COR-L47 (cell line): ENCODE measurements at places on chromosomes 1 and 21.
A peak's percentile ranks its signal among the peaks of the same experiment; 100 is the strongest.

- no peak for DNase-seq
These were observed 78.1 kb downstream of the CD34 start for GRCh38 chr1:207832796-207833195.

GRCh38 chr1:67273591-67273990, 34.1 kb upstream of the IL12RB2 start:
- no peak for DNase-seq

GRCh38 chr1:178603926-178604325, 91.0 kb downstream of the TEX35 start:
- DNase-seq: no peak

DNA sequence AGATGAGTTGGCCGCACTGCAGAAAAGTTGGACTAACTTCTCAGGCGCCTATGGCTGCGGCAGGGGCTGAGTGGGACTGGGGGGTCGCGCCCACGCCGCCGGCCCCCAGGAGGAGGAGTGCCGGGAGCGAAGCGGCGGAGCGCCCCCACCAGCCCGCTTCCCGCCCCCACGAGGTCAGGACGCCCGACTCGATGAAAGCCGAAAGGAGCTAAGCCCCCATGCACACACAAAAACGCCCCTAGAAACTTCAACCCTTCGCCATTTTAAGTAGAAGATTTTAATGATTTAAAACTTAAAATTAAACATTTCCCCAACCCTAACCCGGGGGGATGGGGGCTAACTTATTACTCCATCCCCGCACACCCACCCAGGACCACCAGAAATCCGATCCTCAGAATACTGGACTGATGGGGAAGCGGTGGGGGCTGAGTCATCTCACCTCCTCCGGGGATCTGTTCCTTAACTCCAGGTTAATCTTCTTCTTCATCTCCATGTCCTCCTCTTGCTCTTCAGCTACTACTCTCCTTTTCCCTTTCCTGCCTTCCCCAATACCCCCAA, 539 bp downstream of the ANP32E start:
- DNase-seq: no peak

- no peak for DNase-seq
These were observed 415.8 kb downstream of the SETD4 start for GRCh38 chr21:35644523-35644922.

DNA sequence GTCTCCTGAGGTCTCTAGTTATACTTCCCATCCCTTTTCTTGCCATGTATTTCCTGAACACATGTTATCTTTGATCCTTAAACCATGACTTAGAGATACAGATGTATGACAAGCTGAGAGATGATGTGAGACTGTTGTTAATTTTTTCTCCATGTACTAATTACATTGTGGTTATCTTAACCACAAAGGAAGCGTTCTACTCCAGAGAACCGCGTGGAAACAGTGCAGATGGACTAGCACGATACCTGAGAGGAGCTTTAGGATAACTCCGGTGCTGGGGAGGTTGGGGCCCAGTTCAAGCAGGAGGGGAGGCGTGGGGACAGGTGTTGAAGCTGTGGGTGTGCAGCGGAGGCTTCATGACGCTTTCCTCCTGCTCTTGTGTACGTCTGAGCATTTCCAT, 17.5 kb downstream of the PDE9A start:
- DNase-seq: no peak

DNA sequence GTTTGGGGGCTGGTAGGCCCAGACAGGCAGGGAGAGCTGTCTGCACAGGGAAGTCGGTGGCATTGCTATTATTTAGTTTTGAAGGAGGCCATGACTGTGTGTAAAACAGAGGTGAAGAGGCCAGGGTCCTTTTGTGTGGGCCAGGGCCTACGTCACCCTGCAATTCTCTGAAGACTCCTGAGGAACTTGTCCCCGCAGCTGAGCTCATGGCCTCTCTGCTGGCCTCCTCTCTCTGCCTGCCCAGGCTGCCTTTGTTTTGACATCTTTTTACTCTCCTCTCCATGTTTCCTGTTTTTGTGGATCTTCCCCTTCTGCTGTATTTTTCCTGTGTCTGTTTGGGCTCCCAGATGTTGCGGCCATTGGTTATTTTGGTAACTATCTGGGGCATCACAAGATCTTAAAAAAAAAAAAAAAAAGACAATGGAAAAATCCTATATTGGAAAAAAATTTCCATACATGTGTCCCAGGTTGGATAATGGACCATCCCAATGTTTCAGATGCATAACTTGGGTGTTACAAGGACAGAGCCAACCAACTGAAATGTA, 280.7 kb downstream of the RPS6KC1 start:
- DNase-seq: no peak

- DNase-seq: peak; percentile 60
These were observed 79.5 kb downstream of the BEND5 start for GRCh38 chr1:48697066-48697707.

- peak; percentile 88 for DNase-seq
These were observed 9.9 kb downstream of the ANGPTL7 start for GRCh38 chr1:11198851-11199594.

DNA sequence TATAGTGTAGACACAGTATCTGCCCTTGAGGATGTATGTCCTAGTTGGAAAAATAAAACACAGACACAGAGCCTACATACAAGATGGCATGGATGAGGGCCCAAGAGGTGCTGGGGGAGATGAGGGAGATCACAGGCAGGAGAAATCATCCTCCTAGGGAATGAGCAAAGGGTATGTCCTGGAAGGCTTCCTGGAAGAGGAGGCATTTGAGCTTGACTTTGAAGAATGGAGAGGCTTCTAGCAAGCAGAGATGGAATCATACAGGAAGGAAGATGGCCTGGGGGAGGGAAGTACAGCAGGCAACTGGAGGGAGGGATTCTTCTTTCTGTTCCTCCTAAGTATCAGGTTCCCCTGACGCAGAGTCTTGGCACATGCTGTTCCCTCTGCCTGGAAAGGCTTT, 103.3 kb downstream of the LACTBL1 start:
- no peak for DNase-seq

- DNase-seq: no peak
These were observed 42.9 kb downstream of the TNNT2 start for GRCh38 chr1:201334325-201335173.

- no peak for DNase-seq
These were observed 33.7 kb upstream of the FBXO28 start for GRCh38 chr1:224080115-224080774.

GRCh38 chr1:201656311-201657032, 117.5 kb downstream of the NAV1 start:
- DNase-seq: peak; percentile 83

- DNase-seq: no peak
These were observed 193.7 kb downstream of the FOXD2 start for GRCh38 chr1:47631411-47631995.

DNA sequence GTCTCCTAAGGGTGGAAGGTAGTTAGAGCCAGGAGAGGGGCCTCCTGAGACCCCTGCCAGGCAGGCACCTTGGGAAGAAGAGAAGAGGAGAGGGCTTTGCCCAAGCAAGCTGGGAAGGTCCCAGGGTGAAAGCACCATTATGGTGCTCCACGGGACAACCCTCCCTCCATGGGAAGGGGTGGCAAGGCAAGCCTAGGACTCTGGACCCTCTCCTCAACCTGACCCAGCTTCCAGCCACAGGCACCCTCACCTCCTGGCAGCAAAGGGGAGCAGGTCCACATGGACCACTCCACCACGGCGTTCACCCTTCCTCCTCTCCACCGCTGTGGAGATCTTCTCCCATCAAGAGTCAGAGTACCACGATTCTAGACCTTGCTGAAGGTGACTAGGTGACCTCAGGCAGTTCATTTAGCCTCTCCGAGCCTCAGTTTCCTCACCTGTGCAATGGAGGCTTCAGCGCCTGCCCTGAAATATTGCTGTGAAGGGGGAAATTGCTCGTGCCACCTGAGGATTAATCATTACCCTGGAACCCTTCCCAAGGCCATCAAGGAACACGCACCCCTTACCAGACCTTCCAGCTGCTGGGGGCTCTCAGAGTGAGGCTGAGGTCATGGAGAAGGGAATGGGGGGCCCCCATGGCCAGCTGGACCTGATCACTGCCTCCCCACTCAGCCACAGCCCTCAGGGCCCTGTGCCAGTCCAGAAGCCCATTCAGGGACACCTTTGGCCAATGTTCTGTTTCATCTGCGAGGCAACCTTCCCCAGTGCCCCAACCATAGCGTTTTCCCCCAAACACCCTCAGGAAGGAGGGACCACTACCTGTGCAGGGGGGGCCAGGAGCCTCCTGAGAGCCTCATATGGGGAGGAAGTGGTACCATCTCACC, 1.6 kb downstream of the RAP1GAP start:
- DNase-seq: no peak

DNA sequence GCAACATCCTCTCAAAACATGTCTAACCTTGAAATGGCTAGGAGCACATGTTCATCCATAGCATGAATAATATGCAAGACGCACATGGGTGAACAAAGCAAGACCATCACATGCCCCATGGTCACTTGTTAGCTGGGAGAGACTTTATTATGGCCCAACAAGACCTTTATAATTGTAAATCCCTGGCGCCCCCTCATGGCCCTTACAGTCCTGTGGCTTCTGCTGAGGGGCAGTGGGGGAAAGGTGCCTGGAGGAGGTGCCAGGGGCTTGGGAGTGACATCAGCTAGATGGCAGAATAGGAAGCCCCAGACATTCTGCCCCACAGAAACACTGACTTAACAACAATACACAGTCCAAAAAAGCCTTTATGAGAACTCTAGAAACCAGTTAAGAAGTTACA, 51.7 kb downstream of the CSMD2 start:
- peak; percentile 64 for DNase-seq

- peak; percentile 6 for DNase-seq
These were observed 896.3 kb downstream of the TTLL7 start for GRCh38 chr1:83102630-83103071.

DNA sequence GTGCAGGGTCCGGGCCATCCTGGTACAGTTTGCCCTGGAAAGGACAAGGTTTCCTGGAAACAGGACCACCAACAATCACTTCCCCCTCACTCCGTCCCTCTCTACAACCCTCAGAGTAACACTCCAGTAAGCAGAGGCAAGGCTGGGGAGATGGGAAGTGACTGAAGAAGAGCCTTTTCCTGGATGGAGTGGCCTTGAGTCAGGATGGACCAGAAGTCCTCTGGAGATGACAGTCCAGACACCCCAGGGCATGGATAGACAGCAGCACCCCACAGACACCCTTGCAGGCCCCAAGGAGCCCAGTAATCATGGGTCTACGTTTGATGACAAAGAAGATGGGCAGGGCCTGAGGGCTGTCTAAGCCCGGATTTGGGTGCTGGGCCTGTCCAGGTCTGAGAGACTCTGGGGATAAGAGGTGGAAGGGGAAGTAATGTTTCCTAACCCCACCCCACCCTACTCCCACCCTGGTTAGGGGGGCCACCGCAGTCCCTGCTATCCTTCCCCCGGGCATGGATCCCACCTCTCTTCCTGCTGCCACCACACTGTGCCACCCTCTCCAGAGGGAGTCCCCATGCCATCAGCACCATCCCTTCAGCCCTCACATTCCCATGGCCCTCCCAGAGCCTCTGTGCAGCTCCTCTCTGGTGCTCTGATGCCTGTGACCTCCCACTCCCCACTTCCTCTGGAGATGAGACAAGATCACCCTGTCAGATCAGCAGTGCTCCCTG, 7.2 kb upstream of the S100A8 start:
- no peak for DNase-seq

DNA sequence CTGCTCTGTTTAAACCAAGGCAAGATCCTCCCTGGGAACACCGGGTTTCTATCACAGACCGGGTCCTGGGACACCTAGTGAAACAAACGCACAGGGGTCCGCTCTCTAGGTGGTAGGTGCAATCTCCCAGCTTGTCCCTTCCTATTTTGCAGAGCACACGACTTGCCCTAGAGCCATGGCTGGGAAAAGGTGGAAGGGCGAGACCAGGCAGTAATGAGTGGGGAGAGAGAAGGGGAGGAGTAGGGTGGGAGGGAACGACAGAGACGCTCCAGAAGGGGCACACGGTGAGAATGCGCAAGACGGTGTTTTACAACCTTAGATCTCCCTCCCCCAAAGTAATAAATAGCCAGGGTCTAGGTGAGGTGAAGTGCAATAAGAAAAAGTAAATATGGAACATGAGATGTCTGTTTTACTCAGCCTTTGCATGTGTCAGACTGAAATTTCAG, 9.3 kb upstream of the ARHGAP29 start:
- no peak for DNase-seq

DNA sequence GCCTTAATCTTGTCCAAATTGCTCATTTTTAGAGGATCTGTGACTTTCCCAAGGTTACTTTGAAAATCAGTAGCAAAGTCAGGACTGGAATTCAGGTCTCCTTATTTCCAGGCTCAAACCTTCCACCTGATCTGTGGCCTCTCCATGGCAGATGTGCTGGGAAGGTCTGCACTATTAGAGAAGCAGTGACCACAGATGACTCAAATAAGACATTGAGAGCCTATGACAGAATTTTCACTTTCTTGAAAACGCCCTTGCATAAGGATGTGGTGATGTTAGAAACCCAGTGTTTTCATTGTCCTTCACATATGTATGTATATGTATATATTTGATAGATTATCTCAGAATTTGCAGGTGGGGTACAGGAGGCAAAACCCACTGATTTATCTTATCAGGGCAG, 45.3 kb downstream of the TTC39A start:
- DNase-seq: no peak

GRCh38 chr1:194338241-194338948, 1152.0 kb upstream of the B3GALT2 start:
- no peak for DNase-seq

DNA sequence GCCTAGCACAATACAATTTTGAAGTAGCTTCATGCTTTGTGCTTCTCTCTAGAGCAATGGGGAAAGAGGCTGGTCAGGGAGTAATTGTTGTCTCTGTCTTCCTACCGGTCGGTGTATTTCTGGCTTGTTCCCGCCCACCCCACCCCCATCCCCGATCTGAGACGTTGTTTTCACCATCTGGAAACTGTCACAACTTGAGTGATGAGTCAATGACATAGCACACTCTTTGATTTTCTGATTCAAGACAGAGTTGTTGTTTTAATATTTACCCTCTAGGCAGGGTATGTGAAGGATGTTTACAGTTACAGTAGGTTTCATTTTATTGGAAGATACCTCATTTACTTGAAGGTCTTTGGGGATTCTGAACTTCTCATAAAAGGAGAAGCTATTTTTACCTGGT, 7.0 kb downstream of the IL12RB2 start:
- no peak for DNase-seq

DNA sequence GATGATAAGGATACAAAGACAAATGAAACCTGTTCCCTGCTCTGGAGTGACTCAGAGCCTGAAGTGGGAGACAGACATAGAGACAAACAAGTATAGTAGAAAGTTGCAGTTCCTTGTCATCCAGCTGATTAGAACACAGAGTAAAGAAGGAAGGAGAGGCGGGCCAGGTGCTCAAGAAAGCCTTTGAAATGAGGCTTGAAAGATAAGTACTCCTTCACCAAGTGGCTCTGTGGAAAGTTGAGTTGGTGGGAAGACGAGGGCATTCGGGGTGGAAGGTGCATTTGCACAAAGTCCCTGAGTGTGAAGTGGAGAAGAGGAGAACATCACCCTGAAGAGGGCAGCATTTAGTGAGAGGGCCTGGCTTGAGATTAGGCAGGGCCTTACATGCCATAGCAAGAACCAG, 17.0 kb downstream of the MARK1 start:
- no peak for DNase-seq

DNA sequence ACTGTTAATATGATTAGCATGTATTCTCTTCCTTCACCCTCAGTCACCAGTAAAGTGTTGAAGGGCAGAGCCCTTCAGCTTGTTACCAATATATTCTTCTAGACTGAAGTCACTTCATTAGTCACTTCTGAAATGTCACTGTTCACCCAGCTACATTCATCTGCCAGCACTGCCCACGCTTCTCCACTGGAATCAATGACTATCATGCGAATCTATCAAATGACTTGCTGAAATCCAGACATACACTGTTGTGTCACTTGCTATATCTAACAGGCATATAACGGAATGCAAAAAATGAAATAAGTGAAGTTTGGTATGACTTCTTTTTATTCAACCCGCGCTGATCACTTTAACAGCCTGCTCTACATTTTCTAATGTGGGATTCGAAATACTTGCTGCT, 16.1 kb downstream of the FH start:
- no peak for DNase-seq
